ENCODE measurements at places on chromosomes 5 and 9. TPM values are rescaled to one million over a fixed set of nuclear protein-coding genes. Genes with fewer than 3 reads are reported as not detected.

GRCh38 chr5:91341154-91341553, 42.0 kb downstream of the ARRDC3 start:
- H3K27ac ChIP-seq, result no peak overlapping the region
- H3K27me3 ChIP-seq, result no peaks in the 10 kb centered on the region

- peak; percentile 19 for DNase-seq
- H3K4me3 ChIP-seq, result no peak overlapping the region
- H3K36me3 ChIP-seq, result peaks cover 40% of the 10 kb centered on the region
These were observed 8.9 kb downstream of the SRP19 start for GRCh38 chr5:112869948-112870347.

- H3K27me3 ChIP-seq, result no peaks in the 10 kb centered on the region
- H3K4me3 ChIP-seq, result no peak overlapping the region
- H3K27ac ChIP-seq, result peak overlapping the region; percentile 81
- DNase-seq, result peak; percentile 39
- peaks cover 3% of the 10 kb centered on the region for H3K36me3 ChIP-seq
These were observed 2.6 kb upstream of the CD14 start for GRCh38 chr5:140635291-140636257.

GRCh38 chr5:135546101-135546500, 10.3 kb upstream of the NEUROG1 start:
- H3K27me3 ChIP-seq, result peaks cover 78% of the 10 kb centered on the region
- H3K36me3 ChIP-seq, result no peaks in the 10 kb centered on the region
- H3K27ac ChIP-seq, result no peak overlapping the region

- H3K27ac ChIP-seq, result no peak overlapping the region
- DNase-seq, result no peak
- peaks cover 5% of the 10 kb centered on the region for H3K27me3 ChIP-seq
- H3K4me3 ChIP-seq, result no peak overlapping the region
- no peaks in the 10 kb centered on the region for H3K36me3 ChIP-seq
These were observed 5.7 kb upstream of the ADRB2 start for GRCh38 chr5:148820461-148821395.

- DNase-seq, result peak; percentile 47
- H3K27ac ChIP-seq, result no peak overlapping the region
These were observed 67.5 kb upstream of the S1PR3 start for GRCh38 chr9:88923653-88924288.

- no peaks in the 10 kb centered on the region for H3K36me3 ChIP-seq
- no peak for DNase-seq
- no peak overlapping the region for H3K27ac ChIP-seq
- peaks cover 18% of the 10 kb centered on the region for H3K27me3 ChIP-seq
These were observed 321.8 kb downstream of the SLIT3 start for GRCh38 chr5:168979135-168979534.

- no peak for DNase-seq
- H3K27me3 ChIP-seq, result no peaks in the 10 kb centered on the region
- peaks cover 4% of the 10 kb centered on the region for H3K36me3 ChIP-seq
- H3K27ac ChIP-seq, result no peak overlapping the region
These were observed 3.0 kb upstream of the RPL26L1 start for GRCh38 chr5:172956228-172956627.

DNA sequence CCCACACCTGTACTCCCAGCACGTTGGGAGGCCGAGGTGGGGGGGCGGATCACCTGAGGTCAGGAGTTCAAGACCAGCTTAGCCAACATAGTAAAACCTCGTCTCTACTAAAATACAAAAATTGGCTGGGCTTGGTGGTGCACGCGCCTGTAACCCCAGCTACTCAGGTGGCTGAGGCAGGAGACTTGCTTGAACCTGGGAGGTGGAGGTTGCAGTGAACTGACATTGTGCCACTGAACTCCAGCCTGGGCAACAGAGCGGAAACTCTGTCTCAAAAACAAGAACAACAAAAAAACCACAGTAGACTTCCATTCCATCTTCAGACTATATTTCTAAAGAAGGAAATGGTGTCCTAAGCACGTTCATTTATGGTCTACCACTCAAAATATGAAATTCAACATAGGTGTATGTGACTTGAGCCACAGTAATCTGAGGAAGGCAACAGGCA, 14.2 kb upstream of the SERINC5 start:
- H3K27ac ChIP-seq, result peak overlapping the region; percentile 94
- H3K36me3 ChIP-seq, result no peaks in the 10 kb centered on the region
- H3K27me3 ChIP-seq, result no peaks in the 10 kb centered on the region
- peak; percentile 46 for DNase-seq
- H3K4me1 ChIP-seq, result peaks cover 26% of the 10 kb centered on the region

GRCh38 chr5:31964007-31964360, 210.1 kb downstream of the GOLPH3 start:
- H3K4me1 ChIP-seq, result no peaks in the 10 kb centered on the region
- no peaks in the 10 kb centered on the region for H3K27me3 ChIP-seq
- no peak for DNase-seq
- no peaks in the 10 kb centered on the region for H3K36me3 ChIP-seq

GRCh38 chr5:155069961-155070360, 56.4 kb downstream of the KIF4B start:
- no peak overlapping the region for H3K4me3 ChIP-seq
- no peaks in the 10 kb centered on the region for H3K36me3 ChIP-seq
- no peaks in the 10 kb centered on the region for H3K4me1 ChIP-seq
- peaks cover 5% of the 10 kb centered on the region for H3K27me3 ChIP-seq

DNA sequence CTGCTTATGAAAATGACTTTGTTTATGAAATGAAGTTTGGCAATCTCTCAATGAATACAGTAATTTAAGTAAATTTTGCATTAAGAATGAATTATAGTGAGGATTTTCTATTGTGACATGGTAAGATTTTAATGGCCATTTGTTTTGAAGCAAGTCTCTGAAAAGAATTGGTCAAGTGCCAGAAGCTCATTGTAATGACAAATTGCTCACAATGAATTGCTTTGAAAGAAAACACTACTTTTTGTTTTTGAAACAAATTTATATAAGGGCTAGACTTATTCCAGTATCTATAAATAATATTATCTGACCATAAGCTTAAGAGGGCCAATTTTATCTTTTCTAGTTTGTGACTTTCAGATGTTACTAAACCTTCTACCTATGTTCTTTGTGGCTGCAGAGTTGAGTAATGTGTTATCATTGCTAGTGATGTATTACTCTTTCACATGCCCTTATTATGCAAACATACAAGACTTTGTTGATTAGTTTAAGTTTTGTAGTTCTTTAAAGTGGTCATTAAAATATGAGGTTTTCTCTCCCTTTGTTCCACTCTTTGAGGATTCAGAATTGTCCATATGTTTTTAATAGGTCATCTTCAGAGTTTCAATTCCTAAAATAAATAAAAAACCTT, 93.0 kb upstream of the ZNF608 start:
- H3K36me3 ChIP-seq, result no peaks in the 10 kb centered on the region
- H3K4me3 ChIP-seq, result no peak overlapping the region
- no peak for DNase-seq
- H3K4me1 ChIP-seq, result no peaks in the 10 kb centered on the region

DNA sequence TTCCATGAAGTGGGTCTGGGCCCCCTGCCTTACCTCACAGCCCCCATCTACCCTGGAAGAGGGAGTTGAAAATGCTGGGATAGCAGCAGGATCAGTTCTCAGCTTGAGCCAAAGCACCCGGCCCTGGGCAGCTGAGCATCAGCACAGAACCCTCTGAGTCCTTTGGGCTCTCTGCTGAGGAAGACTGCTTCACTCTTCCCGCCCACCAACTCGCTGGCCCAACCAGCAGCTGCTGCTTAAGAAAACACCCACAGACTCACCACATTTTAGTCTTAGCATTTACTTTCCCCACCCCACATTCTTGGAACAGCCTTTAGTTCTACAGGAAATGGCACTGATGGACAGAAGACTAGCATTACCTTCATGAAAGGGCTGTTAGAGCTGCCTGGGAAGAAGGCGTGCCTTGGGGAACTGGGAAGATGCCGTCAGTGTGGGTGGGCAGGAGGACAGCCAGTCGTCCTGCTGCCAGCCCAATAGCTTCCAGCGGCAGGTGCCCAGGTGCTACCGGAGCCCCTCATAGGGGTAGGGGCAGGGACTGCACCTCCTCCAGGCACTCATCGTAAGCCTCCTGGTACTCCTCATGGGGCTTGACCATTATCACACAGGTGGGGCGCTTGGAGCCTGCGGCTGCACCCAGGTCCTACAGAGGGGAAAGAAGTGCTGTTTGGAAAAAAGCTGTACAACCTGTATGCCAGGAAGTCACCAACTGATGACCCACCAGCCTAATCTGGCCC, 4.3 kb downstream of the NHP2 start:
- peak; percentile 58 for DNase-seq
- no peak overlapping the region for H3K4me3 ChIP-seq
- H3K27ac ChIP-seq, result peak overlapping the region; percentile 77
- H3K36me3 ChIP-seq, result peaks cover 56% of the 10 kb centered on the region
- H3K4me1 ChIP-seq, result peaks cover 65% of the 10 kb centered on the region

DNA sequence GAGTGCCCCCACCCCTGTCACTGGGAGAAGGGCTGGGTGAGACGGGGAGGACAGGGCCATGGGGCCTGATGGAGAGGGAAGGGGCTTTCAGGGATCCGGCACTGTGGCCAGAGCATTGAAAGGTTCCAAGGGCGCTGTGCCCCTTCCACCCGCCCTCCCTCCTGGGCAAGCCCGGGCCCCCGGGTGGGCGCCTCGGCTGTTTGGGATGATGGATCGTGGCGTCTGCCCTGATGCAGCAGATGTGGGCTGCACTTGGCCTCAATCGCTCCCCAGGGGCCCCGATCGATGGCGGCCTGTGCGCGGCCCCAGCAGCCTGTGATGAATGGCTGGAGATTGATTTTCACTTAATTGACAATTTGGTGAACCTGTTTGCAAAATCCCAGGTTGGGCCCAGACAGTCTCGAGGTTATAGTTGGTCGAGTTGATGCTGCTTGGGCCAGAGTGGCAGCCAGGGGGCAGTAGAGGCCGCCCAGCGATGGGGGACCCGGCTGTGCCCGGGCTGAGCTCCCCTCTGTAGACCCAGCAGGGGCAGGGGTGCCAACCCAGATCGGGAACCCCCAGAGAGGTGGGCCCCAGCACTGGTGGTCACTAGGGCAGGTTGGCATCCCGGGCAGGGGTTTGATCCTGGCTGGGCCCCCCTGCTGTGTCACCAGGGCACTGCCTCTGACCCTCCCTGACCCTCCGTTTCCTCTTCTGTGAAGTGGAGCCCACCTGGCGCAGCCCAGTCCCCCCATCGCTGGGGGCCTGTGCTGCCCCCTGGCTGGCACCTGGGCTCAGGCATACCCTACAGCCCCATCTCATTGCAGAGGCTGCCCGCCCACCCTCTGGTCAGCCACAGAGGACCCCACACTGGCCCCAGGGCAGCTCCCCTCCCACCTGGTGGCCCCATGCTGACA, 34.7 kb downstream of the LHX3 start:
- H3K4me3 ChIP-seq, result no peak overlapping the region
- H3K27ac ChIP-seq, result no peak overlapping the region
- DNase-seq, result peak; percentile 71
- no peaks in the 10 kb centered on the region for H3K4me1 ChIP-seq
- H3K36me3 ChIP-seq, result no peaks in the 10 kb centered on the region
- peaks cover 17% of the 10 kb centered on the region for H3K27me3 ChIP-seq

DNA sequence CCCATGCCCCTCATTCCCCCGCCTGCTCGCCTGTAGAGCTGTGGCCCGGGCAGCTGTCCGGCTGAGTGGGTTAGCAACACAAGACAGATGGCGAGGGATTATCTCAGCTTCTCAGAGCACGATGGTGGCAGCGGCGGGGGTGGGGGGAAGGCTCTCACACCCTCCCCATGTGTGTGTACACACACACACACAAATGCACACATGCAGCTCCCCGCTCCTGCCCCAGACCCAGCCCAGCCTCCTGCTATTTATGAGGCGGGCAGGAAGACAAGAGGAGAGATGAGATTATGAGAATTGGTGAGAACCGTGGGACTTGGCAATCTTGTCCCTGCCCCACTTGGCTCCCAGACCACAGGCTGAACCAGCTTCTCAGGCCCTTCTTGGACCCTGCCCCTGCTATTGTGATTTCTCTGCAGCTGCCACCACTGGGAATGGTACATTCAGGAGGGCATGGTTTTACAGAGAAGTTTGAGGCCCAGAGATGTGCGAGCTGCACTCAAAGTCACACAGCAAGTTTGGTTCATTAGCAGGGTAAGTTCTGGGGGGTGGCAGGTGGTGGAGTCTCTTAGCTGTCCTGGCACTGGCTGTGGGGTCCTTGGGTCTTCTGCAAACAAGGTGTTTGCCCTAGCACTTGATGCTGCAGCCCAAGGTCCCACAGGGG, 51.0 kb upstream of the PSD2 start:
- H3K4me3 ChIP-seq, result no peak overlapping the region
- DNase-seq, result no peak
- no peak overlapping the region for H3K27ac ChIP-seq

DNA sequence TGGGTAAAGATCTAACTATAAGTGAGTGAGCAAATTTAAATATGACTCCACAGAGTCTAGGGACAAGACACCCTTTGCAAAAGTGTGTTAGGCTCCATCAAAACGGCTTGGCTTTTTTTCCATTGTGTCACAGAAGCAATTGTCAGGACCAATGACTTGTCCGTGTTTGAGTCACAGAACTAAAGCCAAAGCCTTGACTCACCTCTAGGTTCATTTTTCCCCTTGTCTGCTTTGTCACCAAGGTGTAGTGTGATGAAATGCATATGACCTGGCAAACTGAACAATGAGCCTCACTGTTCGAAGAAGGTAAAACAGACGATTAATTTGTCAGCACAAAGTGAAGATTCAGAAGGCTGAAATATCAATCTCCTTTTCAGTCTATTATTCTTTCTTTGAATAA, 331.0 kb downstream of the GLIS3 start:
- no peak overlapping the region for H3K4me3 ChIP-seq
- H3K27ac ChIP-seq, result no peak overlapping the region
- H3K27me3 ChIP-seq, result peaks cover 5% of the 10 kb centered on the region
- H3K36me3 ChIP-seq, result no peaks in the 10 kb centered on the region

DNA sequence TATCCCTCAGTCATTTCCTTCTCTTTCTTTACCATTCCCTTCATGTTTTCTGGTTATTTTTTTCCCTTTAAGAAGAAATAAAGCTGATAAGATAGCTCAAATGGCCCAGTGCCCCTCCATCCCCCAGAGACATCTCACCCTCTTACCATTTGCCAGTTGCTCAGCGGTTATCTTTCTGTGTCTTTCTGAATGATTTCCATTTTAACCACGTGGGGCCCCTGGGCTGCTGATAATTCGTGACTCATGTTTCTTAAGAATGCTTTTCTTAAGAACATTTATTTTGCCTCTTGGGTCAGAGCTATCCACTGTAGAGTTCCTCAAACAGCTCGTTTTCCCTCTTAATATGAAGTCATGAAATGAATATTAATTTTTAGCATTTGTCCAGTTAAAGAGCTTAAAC, 147.8 kb downstream of the MAST4 start:
- peaks cover 30% of the 10 kb centered on the region for H3K27me3 ChIP-seq
- DNase-seq, result no peak
- H3K4me3 ChIP-seq, result no peak overlapping the region
- H3K27ac ChIP-seq, result no peak overlapping the region

- no peaks in the 10 kb centered on the region for H3K27me3 ChIP-seq
- H3K4me3 ChIP-seq, result no peak overlapping the region
- no peak overlapping the region for H3K27ac ChIP-seq
- no peaks in the 10 kb centered on the region for H3K4me1 ChIP-seq
These were observed 63.4 kb downstream of the GOLM1 start for GRCh38 chr9:86035827-86036440.

Gene IL4
- total RNA-seq, result 6.8 TPM

Gene COL15A1
- total RNA-seq, result 0.14 TPM

Gene SIMC1
- total RNA-seq, result 24.4 TPM

Gene DBH
- not detected for total RNA-seq

Gene SCGB3A2
- not detected for total RNA-seq

Gene INIP
- 35.1 TPM for total RNA-seq

Gene FANCG
- total RNA-seq, result 103 TPM

Gene SLC25A2
- total RNA-seq, result 0.19 TPM

Gene PIP5K1B
- total RNA-seq, result 1.6 TPM

Gene IFT74
- 10.9 TPM for total RNA-seq

Gene ERP44
- total RNA-seq, result 14.8 TPM

Gene PCDHGB4
- total RNA-seq, result 0.07 TPM

Data from activated CD4-positive, alpha-beta memory T cell treated with anti-CD3 and anti-CD28 coated beads for 36 hours (primary cell).